NCI-H748 treated with DMSO at 0.1 percent for 48 hours (cell line): ENCODE measurements at places on chromosomes 2 and 18.
A peak's percentile ranks its signal among the peaks of the same experiment; 100 is the strongest.

DNA sequence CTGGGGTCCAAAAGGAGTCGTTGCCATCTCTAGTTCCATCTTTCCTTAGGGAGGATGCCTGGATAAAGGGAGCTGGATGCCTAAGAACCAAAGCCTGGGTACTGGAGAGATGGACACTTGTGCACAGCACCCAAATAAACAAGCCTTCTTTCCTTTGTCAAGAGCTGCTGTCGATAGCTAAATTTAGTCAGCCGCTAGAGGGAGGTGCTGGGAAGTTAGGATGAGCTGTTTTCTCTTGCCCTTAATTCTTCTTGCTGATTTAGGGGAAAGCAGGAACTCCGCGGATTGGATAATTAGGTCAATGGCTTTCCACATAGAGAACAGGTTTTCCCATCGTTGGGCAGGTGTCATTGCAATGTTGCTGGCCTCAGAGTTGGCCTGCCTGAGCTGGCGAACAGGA, 30.9 kb upstream of the SERPINB12 start:
- peak; percentile 82 for DNase-seq

DNA sequence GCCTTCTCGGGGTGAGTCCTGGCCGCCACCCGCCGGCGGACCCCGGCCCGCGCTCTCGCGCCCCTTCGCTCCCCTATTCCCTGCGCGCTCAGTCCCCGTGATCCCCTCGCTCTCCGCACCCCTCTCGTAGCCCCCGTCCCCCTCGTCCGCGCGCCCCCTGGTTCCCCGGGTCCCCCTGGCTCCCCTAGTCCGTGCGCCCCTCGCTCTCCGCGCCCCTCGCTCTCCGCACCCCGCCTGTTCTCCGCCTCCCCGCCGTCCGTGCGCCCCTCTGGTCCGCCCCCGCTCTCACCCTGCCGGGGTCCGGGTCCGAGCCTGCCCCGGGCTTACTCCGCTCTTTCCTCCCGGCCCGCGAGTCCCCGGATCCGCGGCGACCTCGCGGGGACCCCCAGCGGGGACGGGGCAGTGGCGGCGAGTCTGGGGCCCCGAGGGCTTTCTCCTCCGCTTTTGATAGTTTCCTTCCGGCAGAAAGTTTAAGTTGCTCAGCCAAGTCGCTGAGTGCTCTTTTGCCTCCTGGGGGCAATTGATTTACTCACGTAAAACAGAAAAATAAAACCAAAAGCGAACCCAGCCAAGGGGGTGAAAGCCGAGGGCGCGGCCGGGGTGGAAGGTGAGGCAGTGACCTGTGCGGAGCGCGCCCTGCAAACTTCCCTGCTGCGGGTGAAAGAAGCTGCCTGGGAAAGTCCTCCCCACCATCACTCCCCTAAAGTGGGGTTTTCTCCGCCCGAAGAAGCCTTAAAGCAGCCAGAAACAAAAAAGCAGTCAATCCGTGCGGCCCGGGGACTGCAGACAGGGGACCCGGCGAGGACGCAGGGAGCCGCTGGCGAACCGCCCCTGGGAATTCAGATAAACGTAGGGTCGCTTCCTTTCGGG, 568 bp downstream of the RAB31 start:
- no peak for DNase-seq

GRCh38 chr18:26908906-26909305, 43.4 kb upstream of the AQP4 start:
- DNase-seq: no peak

DNA sequence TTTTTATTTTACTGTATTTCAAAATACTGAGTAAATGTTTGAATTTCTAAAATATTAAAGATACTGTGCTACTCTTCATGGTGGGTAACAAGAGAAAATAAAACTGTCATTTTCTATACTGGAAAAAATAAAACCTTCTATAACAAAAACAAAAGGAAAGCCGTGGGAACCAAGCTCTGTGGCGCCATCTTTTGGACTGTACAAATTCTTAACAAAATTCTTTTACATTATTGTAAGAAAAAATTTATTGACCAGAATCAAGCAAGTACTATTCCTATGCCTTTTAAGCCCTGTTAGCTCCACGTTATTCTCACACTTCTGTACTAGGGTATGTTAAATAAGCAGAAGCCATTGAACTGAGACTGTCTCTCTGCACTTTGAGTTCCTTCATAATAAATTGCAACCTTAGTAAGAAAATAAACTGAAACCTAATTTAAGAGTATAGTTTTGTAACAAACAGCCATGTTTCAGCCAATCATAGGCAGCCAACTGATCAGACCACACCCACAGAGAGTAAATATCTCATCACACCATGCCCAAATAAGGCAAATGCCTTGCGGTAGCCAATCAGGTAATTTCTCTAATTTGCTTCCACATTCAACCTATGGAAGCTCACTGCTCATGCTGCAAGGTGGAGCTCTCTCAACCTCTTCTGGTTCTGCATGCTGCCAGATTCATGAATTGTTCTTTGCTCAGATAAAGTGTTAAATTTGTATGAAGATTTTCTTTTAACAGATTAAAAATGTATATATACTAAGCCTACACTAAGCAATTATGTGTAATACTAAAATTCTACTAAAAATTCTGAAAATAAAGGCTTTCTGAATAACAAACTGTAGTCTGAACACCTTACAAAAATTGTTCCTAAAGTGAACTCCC, 42.2 kb downstream of the HIBCH start:
- peak; percentile 37 for DNase-seq

DNA sequence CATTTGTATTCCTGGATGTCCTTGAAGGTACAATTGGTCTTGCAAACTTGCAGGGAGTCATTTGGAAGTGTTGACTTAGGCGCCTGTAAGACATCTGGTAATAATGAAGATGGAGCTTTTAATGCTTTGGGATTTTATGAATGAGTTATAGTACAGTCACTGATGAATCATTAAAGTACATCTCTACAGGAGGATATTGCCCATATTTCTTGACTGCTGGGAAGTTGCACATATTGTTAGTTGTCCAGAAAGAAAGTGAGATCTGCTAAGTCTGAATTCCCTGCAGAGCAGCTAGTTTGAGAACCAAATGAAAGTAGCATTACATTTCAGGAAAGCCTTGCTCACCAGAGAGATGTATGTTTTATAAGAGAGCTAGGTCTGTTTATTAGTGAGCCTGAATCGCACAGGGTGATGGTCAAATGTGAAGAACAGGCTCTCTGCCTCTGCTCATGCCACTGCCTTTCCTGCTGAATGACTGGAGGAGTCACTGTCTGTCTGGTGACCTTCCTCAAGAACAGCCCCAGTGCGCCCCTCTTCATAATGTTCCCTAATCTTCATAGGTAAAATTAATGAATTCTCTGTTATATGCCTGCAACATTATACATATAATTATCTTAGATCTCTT, 138.9 kb upstream of the KLHL14 start:
- DNase-seq: no peak

DNA sequence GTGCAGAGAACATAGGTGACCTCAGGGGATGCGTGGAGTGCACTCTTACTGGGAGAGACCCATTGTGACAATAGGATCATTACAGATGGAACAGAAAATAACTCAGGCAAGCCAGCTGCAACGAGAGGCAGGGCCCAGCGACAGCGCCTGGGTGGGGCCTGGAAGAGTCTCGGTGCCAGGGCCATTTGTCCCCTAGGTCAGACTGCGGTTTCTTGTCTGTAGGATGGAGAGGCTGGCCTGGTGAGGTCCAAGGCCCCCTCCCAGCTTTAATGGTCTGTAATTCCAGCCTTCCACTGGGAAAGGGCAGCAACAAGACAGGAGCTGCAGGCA, 208.6 kb upstream of the APCDD1 start:
- DNase-seq: no peak

DNA sequence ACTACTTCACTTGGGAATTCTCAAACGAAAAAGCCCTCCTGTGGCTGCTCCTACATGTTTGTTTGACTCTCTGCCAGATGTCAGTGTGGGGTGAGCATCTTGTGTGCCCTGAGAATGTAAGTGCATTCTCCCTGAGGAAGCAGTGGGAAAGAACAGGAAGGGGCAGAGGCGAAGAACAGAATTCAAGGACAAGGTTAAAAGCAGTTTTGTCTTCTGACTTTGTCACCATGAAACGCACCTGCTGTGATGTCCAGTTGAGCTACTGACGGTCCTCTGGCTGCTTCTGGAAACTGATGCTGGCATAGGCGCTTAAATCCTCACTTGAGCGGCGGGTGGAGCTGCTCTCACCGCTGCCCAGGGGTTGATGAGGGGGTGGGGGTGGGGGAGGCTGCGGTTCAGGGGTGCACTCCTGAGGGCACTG, 4.9 kb downstream of the IRS1 start:
- DNase-seq: no peak

- peak; percentile 17 for DNase-seq
Observed at GRCh38 chr2:73291461-73292315, 1.7 kb downstream of the EGR4 start.

DNA sequence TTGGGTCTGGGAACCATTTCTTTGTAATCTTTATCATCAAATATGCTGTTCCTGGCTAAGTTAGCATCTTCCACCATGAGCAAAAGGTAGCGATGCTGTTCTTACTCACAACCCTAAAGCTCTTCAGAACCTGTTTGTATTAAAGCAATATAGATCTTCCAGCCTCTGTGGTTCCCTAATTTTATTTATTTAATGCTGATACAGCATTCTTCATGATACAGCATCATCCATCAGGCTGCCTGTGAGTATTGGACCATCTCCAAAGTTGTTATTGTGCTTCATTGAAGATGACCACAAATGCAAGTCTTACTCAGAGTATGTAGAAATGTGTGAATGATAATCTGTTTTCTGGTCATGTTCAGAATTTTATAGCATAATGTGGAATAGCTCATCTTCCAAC, 40.9 kb upstream of the CTLA4 start:
- no peak for DNase-seq

- DNase-seq: no peak
Observed at GRCh38 chr18:24094561-24094960, 44.3 kb upstream of the CABYR start.

- peak; percentile 48 for DNase-seq
Observed at GRCh38 chr2:12718711-12719399, 2.1 kb downstream of the TRIB2 start.

- DNase-seq: peak; percentile 88
Observed at GRCh38 chr18:41655074-41655473, 300.0 kb upstream of the PIK3C3 start.

DNA sequence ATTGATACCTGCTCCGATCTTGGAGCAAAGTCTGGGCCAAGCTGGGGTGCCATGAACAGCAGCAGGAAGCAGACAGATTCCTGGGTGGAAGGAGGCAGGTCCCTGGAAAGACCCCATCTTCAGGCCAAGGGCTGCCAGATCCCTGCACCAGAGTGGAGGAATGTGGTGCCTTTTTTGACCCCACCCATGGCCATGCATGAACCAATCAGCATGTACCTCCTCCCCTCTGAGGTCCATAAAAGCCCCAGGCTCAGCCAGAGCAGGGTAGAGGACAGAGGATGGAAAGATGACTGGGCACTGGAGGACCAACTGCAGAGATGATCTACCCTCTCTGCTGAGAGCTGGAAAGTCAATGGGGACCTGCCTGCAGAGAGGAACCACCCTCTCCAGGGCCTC, 34.4 kb upstream of the ID2 start:
- DNase-seq: no peak

DNA sequence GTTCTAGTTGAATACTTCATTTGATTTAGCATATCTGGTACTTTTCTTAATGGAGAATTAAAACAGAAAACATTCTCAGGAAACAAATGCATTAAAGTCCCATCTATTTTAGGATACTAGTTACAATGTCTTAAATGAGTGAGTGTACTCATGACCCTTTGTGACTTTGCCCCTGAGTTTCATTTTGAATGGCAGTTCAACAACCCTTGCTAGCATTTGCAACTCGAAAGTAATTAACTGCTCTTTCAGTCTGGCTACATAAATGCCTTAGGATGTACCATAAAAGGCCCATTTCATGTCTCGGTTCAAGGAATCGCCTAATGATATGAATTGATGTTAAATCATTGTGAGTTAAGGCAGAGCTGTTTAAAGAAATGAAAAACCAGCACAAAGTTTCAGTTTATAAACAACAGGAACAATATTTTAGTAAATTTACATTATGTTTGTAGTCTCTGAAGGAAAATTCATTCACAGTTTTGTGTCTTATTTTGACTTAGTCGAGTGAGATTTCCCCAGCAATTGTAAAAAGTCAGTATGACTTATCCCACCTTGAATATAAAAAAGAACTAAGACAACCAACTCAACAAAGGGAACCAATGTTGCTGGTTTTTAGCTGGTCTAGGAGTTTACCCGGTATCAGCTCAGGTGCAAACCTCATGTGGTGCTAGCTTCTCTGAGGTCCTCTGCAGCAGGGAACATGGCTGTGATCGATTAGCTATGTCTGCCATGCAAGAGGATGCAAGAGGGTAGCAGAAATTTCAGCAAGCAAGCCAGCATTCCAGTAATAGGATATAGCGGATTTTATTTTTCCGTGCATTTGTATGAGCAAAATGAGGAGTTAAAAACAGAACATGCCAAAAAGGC, 386.2 kb downstream of the PTPRM start:
- DNase-seq: no peak
